NCI-H2081 (cell line): ENCODE measurements at places on chromosomes 16 and 17.

DNA sequence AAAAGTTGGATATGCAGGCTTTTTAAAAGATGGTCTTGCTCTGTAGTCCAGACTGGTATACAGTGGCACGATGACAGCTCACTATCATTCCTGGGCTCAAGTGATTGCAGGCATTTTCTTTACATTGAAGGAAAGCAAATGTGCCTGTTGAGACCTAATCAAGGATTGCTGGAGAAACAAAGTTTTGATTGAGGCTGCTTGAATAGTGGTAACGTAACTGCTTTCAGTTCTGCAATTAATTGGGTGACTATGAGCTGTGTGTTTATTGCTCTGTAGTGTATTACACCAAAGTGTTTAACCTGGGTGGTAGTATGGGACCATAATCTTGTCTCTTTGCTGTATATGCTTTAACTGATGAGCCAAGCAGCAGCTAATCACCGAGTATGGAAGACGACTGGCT, 2.3 kb downstream of the UBB start:
- DNase-seq: no peak

- DNase-seq: no peak
Measured at GRCh38 chr16:65118871-65119270, 3.0 kb downstream of the CDH11 start.

DNA sequence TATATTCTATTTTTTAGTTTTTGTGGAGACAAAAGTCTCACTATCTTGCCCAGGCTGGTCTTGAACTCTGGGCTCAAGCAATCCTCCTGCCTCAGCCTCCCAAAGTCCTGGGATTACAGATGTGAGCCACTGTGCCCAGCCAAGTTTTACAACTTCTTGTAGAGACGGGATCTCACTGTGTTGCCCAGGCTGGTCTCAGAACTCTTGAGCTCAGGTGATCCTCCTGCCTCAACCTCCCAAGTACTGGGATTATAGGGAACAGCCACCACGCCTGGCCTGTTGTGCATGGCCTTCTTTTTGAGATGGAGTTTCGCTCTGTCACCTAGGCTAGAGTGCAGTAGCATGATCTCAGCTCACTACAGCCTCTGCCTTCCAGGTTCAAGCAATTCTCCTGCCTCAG, 6.2 kb upstream of the CENPT start:
- DNase-seq: no peak

DNA sequence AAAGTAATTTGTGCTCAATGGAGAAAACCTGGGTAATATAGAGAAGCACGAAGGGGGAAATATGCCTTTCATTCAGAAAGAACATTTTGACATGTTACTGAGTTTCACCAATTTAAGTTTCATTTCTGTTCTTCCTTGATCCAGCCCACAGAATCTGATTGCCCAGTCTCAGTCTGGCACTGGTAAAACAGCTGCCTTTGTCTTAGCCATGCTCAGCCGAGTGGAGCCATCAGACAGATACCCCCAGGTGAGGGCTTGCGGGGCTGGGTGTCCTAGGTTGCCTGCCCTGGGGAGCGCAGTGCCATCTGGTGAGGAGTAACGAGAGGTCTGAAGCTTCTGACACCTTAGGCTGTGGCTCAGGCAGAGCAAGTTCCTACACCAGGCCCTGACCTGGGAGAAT, 17.7 kb downstream of the DDX19A start:
- no peak for DNase-seq

- DNase-seq: peak; percentile 3
Measured at GRCh38 chr16:68907781-68908181, 64.5 kb downstream of the TANGO6 start.
